ENCODE measurements at places on chromosomes 1 and 21.

DNA sequence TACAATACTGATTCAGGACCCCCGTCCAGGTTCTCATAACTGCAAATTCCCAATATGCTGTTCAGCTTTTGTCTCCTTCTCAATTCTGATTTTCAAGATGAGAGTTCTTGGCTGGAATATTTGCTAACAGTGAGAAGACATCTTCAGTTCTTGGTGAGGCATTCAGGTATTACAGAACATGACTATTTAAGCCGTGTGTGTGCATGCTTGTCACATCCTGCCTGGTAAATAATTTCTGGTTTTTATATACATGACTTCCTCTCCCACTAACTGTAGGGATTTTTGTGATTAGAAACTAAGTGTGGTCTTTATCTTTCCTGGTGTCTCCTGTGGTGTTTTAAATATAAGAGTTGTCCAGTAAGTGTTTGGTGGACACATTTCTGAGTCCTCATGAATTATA, 10.2 kb upstream of the SLC19A2 start:
- no peak for DNase-seq

- DNase-seq: no peak
Observed at GRCh38 chr1:31413405-31414001, 490 bp downstream of the SERINC2 start.

DNA sequence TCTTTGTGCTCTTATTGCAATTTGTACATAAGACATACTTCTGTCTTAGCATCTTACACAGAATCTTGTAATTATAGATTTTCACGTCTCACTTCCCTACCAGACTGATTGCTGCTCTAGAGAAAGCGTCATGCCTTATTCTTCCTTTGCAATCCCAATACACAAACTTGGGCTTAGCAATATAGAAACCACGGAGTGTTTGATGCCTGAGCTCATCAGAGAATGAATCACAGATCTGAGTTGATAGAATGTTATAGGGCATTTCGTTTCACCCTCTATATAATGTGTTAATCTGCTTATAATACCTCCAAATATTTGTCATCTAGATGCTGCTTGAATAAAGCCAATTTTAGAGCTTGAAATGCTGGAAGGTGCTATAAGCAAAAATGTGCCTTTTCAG, 6.6 kb downstream of the FMO1 start:
- no peak for DNase-seq

- no peak for DNase-seq
Observed at GRCh38 chr1:204358605-204359004, 1.1 kb downstream of the PLEKHA6 start.

- DNase-seq: no peak
Observed at GRCh38 chr1:183029591-183030000, 6.4 kb downstream of the LAMC1 start.

DNA sequence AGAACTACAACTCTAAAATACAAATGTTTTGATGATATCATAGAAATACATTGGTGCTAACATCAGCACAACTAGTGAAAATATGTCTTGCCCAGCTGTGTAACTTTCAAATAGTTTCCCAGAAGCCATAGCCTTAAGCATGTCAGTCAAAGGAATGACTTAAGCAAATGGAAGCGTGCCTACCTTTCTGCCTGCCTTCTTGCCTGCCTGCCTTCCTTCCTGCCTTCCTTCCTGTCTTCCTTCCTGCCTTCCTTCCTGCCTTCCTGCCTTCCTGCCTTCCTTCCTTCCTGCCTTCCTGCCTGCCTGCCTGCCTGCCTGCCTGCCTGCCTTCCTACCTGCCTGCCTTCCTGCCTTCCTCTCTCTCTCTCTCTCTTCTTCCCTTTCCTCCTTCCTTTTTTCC, 104.0 kb downstream of the PBX1 start:
- DNase-seq: no peak

DNA sequence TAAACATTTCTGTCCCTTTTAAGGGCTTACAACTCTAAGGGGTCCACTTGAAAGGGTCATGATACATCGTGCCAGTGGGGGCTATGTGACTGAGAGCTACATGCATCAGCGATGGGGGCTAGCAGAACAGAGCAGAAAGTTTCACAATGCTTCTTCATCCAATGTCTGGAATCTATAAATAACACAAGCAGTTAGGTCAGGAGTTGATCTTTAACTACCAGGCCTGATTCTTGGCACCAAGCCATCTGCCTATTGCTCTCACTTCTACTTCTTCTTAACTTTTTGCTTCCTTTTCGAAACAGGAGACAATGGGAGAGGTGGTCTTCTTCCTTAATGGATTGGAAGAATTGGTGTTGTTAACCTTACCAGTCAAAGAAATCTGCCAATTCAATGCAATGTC, 410.0 kb downstream of the TGFB2 start:
- no peak for DNase-seq

DNA sequence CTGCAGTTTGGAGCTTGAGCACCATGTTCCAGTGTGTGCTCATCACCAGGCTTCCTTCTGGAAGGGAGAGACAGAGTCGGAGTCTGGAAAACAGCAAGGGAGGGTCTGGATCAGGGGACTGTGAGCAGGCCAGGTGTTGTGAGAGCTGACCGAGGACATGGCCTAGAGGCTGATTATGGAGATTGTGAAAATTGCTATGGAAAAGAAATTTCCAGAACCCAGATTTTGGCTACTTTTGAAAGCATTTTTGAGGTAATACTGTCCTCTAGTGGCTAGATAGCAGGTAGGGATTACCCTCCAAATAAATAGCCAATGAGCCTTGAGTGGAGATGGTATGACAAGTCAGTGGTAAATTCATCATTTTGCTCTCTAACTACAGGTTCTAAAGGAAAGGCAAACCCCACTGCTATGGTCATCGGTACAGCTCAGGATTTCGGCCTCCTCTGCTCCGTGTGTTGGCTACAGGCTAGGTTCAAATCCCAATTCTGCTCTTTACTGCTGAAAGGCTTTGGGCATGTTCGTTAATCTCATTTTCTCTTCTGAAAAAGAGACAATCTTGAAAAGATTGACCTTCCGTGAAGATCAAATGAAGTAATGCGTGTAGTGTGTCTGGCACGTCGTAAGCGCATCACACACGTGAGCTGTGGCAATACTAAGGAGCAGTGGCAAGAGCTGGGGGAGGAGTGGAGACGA, 1.0 kb upstream of the HAO2 start:
- DNase-seq: no peak

GRCh38 chr1:55536545-55536865, 321.3 kb upstream of the USP24 start:
- no peak for DNase-seq

DNA sequence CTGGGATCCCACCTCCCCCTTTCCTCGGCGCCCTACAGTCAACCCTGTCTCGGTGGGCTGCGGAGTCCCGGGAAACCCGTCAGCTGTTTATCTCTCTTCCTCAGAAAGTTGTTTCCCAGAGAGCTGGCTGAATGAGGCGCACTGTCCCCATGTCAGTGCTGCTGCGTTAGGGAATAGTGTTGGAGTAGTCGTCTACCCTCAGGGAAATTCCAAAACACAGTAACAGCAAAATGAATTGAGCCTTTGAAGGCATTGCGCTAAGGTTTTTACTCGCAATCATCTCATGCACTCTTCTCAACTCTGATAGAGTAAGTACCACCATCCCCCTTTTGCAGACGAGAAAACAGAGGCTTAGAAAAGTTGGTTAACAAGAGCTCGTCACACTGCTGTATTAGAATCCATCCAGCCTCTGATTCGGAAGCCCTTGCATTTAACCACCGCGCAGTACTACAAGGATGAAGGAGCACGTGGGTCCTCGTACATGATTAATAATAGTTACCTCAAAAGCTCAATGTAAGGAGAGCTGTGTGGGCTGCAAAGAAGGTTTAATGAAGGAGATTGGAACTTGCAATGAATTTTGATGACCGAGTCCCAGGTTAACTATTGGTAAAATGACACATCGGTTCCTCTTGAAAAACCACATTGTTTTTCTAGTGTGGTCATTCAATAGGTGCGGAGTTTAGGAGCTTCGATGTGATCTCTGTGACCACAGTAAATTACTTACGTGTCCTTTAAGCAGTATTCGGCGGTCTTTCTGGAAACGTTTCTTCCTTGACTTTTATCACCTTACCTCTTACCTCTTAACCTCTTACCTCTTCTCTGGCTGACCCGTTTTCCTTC, 788 bp upstream of the EDEM3 start:
- DNase-seq: no peak

DNA sequence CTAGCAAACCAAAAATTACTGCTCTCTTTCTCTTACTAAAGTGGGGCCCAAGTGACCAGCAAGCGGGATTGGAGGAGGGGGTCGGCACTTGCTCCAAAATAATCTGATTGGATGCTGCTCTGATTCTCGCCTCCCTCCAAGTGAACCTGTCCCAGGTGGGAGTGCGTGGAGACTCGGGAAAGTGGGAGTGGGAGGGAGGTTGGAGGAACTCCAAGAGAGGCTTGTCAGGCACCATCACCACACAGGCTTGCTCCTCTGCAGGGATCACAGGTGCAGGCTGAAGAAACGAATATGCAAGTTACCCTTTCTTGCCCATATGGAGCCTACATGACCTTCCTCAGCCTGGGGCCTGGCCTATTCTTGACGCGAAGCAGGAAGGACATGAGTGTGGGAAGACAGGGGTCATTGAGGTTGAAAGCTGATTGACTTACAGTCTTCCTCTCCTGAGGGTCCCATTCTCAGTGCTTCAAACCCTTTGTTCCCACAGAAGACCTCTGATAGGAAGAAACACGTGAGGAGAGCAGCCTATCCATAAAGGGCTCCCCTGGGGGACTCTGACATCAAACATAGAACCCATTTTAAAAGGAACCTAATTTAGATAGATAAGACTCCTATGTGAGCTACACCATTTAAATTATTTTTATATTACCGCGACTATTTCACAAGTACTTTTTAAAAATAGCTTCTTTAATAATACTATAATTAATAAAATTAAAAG, 14.2 kb downstream of the RGS8 start:
- DNase-seq: no peak

DNA sequence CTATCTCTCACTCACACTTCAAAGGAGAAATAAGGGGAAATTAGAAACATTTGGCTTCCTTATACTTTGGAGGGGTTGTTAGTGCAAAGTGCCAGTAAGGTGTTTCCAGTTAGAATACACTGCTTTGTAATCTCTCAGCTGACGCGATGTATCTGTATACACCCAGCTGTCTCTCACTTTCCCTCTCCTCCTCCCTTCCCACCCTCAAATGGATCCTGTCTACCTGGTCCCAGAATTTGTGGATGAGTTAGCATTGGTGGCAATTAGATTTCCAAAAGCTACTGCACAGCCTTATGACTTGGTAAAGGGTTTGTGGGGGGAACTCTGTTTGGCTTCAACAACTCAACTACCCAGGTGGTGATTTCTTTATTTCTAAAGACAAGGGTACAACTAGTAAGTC, 10.5 kb downstream of the ATP1B1 start:
- no peak for DNase-seq

GRCh38 chr1:3541936-3542335, 69.4 kb downstream of the MEGF6 start:
- DNase-seq: no peak

DNA sequence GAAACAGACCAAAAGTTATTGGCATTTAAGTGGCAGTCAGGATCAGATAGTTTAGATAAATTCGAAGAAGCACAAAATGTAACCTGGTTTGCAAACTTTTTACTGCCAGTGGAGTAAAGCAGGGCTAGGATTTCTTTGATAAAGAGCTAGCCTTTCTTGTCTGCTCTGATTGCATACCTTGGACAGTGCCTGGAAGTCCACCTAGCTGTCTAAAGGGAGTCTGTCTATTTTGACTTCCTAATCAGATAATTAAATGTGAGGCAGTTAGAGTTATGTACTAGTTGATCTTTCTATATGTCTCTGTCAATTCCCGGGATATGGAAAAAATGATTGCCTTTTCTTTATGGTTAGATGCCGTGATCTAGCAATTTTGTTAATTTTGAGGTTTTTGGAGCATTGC, 4.1 kb downstream of the GPSM2 start:
- DNase-seq: no peak

DNA sequence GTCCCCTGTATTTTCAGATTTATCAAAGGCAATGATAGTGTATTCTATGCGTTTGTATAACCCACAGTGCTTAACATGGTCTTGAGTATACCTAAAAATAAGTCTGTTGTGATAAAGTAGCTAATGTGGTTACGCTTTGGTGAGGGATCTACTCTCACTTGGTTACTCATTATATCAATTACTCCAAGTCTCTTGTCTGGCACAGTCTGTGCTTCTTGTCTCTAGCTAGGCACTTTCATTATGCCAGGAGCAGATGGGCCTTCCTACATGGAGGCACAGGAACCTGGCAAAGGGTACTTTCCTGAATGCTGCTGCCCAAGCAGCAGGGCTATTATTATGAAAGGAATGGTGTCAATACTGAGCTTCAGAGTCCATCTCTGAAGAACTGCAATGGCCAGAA, 4.2 kb upstream of the PTPN22 start:
- no peak for DNase-seq

DNA sequence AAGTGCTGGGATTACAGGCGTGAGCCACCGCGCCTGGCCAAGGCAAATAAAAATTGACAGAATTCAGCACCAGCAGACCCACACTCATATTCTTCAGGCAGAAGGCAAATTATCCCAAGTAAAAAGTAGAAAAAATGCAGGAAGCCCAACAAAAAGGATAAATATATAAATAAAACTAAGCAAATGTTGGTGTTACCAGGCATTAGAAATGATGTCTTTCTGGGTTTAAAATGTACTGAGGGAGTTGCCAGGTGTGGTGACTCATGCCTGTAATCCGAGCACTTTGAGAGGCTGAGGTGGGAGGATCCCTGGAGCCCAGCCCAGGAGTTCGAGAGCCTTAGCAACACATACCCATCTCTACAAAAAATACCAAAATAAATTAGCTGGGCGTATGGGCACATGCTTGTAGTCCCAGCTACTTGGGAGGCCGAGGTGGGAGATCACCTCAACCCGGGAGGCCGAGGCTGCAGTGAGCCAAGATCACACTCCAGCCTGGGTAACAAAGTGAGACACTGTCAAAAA, 6.3 kb downstream of the INTS11 start:
- DNase-seq: no peak

DNA sequence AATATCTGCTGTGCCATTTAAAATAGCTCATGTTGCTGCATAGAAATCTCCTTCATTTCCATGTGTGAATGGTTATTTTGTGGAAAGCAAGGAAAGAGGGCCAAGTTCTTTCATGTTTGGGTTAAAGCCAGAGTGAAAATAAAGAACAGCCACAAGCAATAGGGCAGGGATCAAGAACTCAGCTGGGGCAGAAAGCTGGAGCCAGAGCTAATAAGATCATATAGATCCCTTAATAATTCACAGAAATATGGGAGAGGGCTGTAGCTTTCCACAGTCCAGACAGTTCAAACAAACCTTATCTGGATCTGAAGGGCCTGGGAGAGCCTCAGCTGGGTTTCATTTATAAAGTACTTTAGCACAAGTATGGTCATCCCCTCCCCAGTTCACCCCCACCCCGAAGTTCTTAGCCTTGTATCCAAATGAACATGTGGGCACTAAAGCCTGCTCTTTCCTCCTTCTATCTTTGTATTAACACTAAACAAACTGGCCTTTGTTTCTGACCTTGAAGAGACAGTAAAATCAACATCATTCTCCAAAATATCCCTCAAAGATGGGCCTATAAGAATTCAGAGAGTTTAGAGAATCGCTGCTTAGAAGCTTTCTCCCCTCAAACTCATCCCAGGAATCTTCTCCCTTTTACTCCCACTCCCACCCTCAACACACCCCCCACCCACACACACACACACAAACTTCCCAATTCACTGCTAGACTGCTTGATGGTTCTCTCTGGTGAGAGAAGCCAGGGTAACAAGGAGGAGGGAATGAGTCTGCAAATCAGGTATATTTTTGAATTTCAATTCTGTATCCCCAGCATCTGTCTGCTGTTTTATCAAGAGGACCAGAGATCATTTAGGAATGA, 41.7 kb downstream of the UTP25 start:
- DNase-seq: no peak

Data from stimulated activated CD8-positive, alpha-beta memory T cell treated with anti-CD3 and anti-CD28 coated beads, Interleukin-15, amount 100 ng/mL, for 1 hour (primary cell).